ENCODE measurements at places on chromosomes 11 and 22. TPM values are rescaled to one million over a fixed set of nuclear protein-coding genes. Genes with fewer than 3 reads are reported as not detected.

DNA sequence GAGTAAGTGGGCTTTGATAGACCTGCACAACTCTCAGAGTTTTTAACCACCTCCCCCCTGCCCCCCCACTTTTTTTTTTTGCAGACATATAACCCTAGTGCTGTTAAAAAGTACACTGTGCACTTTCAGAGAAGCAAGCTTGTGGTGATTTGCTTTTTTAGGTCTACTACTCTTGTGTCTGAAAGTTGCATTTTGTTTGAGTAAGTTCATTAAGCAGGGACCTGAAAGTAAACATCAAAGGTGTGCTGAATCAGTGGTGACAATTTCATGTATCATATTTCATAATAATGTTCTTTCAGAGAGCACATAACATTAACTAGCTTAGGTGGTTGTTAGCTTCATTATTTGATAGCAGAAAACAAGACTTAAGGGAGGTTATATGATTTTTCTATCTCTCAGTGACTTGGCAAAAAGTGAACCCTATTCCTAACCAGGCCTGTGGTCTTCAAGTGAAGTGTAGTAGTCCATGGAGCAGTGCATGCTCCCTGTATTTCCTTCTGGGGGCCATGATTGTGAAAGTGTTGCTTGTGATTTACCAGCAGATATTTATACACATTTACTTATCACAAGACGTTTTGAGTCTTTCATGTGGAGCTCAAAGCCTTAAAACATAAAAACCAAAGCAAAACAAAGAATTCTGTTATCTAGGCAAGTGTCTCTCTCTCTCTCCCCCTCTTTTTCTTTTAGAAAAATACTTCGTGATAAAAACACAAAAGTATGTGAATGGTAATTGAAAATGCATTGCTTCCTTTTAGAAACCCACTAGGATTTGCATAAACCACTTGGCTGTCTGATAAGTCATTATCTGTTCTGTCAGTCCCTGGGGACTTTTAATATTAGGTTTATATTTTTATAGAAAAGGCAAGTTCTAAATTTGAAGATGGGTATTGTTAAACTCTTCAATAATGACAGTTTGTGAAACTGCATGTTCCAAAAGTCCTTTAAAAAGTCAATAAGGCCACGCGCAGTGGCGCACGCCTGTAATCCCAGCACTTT, 7.5 kb upstream of the RAG2 start:
- no peaks in the 10 kb centered on the region for H3K27me3 ChIP-seq
- no peak overlapping the region for H3K27ac ChIP-seq
- H3K4me3 ChIP-seq = no peak overlapping the region

DNA sequence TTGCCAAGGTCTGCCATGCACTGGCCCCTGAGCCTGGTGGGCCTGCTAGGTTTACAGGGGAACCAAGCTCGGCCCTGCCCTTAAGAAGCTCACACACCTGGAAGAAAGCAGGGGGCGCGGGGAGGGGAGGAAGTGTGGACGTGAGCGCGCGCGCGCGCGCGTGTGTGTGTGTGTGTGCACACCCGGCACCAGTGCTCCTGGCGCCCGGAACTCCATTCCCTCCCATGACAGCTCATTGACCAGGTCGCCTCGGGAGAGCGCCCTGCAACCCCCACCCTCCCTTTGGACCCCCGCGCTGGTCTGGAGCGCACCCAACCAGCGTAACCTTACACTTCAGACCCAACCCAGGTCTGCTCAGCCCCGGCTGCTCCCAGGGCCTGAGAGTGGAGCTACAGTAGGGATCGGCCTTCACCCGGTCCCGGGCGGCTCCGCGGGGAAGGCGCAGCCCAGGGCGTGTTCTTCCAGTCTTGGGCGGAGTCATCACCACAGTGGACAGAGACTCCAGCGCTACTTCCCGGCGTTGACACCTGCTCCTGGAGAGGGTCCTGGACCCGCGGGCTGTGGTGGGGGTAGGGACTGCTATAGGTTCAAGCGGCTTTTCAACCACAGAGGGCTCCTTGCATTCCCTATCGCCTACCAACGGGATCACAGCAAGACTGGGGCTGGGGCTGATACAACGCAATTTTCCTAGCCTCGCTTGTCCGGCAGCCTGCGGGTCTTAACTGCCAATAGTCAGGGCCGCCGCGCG, 1.5 kb downstream of the GALNT18 start:
- H3K4me3 ChIP-seq = peak overlapping the region; percentile 90
- DNase-seq = no peak
- no peaks in the 10 kb centered on the region for H3K36me3 ChIP-seq
- peaks cover 38% of the 10 kb centered on the region for H3K27me3 ChIP-seq
- no peak overlapping the region for H3K27ac ChIP-seq

DNA sequence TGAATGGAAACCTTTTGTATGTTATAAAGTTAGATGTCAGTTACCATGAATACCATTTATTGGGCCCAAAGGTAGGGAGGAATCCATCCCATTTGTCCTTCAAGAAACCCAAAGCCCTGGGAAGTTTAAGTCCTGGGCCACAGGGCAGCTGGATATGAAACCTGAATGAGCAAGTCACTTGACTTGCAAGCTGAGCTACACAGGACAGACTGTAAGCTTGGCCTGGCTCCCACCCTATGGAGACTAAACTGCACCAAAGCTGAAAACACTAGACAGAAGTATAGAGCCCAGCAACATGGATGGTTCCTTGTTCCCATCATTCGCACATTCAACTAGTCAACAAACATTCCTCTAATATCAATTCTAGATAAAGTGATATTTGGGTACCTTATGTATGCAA, 71.3 kb downstream of the KCNC1 start:
- no peak overlapping the region for H3K27ac ChIP-seq
- no peaks in the 10 kb centered on the region for H3K4me1 ChIP-seq
- peaks cover 4% of the 10 kb centered on the region for H3K36me3 ChIP-seq
- DNase-seq = no peak
- H3K27me3 ChIP-seq = peaks cover 2% of the 10 kb centered on the region
- no peak overlapping the region for H3K4me3 ChIP-seq

DNA sequence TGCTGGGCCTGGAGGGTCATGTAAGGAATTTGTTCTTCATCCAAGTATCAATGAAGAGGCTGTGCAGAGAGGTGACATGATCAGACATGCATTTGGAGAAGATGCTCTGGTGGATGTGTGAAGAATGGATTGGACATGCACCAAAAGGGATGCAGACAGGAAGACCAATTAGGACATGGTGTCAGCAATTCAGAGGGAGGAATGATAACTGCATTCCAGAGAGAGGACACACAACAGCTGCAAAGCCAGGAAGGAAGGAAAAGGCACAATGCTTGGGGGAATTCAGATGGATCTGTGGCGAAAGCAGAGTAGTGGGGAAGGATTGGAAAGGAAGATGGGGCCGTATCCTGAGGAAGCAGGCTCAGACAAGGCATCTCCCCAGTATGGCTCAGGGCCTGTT, 5.2 kb upstream of the ARRB1 start:
- no peak for DNase-seq
- H3K27me3 ChIP-seq = peaks cover 5% of the 10 kb centered on the region

GRCh38 chr11:67136156-67136555, 17.1 kb downstream of the KDM2A start:
- no peak overlapping the region for H3K4me3 ChIP-seq
- peaks cover 55% of the 10 kb centered on the region for H3K36me3 ChIP-seq
- no peak overlapping the region for H3K27ac ChIP-seq
- DNase-seq = no peak
- no peaks in the 10 kb centered on the region for H3K27me3 ChIP-seq

GRCh38 chr11:17747131-17747955, 12.8 kb downstream of the KCNC1 start:
- no peak overlapping the region for H3K4me3 ChIP-seq
- no peak for DNase-seq
- no peaks in the 10 kb centered on the region for H3K36me3 ChIP-seq
- peaks cover 12% of the 10 kb centered on the region for H3K4me1 ChIP-seq

- no peaks in the 10 kb centered on the region for H3K4me1 ChIP-seq
- H3K27me3 ChIP-seq = no peaks in the 10 kb centered on the region
- H3K4me3 ChIP-seq = no peak overlapping the region
- H3K36me3 ChIP-seq = no peaks in the 10 kb centered on the region
- peak; percentile 28 for DNase-seq
These were observed 17.2 kb downstream of the CBX7 start for GRCh38 chr22:39135092-39135896.

DNA sequence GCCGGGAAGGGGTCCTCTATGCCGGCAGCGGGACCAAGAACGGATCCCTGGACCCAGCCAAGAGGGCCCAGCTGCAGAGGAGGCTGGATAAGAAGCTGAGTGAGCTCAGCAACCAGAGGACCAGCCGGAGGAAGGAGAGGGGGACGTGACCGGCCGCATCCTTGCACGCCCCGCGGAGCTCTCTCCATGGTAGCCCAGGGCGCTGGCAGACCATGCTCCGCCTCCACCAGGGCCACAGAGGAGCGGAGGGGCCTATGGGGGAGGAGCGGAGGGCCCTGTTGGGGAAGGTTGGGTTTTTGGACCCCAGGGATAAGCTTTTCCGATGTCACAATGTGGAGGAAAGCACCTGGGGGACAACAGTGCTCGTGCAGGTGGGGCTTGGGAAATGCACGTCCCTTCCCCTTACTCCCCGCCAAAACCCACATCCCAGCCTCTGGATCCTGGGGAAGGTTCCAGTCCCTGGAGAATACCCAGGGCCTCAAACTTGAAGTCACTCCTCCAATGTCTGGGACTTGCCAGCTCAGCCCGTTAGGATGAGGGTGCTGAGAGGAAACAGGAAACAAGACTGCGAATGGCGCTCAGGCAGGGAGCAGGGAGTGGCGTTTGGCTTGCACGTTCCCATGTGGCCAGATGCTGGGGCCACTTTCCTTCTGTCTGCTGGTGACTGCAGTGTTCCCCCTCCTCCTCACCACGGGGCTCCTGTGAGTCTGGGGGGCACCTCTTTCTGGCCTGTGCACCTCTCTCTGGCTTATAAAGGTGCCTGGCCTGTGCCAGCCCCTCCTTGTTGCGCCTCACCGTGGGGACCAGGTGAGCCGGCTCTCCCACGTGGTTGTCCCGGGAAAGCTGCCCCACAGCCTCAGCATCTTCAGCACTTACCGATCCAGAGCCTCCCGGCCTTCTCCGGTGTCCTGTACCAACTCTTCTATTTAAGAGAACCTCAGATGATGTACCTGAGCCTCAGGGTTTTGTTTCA, 36.2 kb downstream of the IGHMBP2 start:
- DNase-seq = no peak
- no peak overlapping the region for H3K27ac ChIP-seq
- H3K27me3 ChIP-seq = no peaks in the 10 kb centered on the region
- H3K4me3 ChIP-seq = no peak overlapping the region
- H3K36me3 ChIP-seq = no peaks in the 10 kb centered on the region

GRCh38 chr11:12725055-12725862, 51.0 kb downstream of the TEAD1 start:
- H3K4me3 ChIP-seq = peak overlapping the region; percentile 71
- peak overlapping the region; percentile 88 for H3K27ac ChIP-seq
- H3K27me3 ChIP-seq = peaks cover 3% of the 10 kb centered on the region
- H3K4me1 ChIP-seq = peaks cover 100% of the 10 kb centered on the region
- H3K36me3 ChIP-seq = peaks cover 17% of the 10 kb centered on the region

- H3K27ac ChIP-seq = peak overlapping the region; percentile 67
- H3K27me3 ChIP-seq = no peaks in the 10 kb centered on the region
- peak; percentile 84 for DNase-seq
- H3K4me1 ChIP-seq = peaks cover 63% of the 10 kb centered on the region
- H3K4me3 ChIP-seq = peak overlapping the region; percentile 57
These were observed 38.0 kb downstream of the METTL15 start for GRCh38 chr11:28146123-28146751.

DNA sequence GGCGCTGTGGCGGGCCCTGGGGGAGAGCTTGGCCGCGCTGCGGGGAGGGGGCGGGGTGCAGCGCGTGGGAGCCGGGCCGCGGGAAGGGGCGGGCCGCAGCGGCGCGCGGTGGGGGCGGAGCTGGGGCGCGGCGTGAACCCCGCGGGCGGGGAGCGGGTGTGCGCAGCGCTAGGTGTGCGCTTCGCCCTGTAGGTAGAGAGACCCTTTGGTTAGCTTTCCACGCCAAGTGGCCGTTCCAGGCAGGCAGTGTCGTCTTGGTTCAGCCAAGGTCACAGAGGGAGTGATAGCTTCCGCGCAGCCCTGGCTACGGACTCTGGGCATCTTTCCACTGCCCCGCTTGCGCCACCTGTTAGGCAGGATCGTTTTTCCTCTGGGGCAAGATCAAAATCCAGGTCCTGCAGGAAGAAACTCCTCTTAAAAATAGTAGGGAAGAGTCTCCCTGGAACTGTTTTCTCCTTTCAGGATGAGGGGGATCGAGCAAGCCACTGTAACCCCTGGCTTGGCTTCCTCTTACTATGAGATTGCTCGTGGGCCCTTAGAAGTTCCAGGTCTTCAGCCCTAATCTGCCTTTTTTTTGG, 434 bp downstream of the BANF1 start:
- peaks cover 29% of the 10 kb centered on the region for H3K36me3 ChIP-seq
- peak overlapping the region; percentile 100 for H3K4me3 ChIP-seq
- peak overlapping the region; percentile 98 for H3K27ac ChIP-seq
- H3K27me3 ChIP-seq = peaks cover 3% of the 10 kb centered on the region

DNA sequence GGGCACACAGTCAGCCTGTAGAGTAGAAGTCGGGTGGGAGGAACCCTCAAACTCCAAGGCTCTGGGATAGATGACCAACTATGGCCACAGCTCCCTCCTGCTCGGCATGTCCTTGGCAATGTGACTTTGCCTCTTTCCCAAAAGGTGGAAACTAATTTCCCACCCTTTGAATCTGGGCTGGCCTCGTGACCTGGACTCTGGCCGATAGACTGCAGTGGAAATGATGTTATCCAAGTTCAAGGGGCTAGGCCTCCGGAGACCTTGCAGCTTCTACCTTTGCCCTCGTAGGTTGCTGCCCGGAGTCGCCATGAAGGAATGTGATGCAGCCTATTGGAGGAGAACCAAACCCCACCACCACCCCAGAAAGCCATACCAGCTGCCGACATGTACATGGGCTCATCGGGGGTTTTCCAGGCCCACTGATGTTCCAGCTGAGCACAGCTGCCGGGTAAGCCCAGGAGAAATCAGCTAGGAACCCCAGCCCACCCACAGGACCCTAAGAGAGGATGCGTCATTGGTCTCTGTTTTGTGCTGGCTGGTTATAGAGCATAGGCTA, 30.4 kb downstream of the KCNJ4 start:
- no peak for DNase-seq
- no peaks in the 10 kb centered on the region for H3K36me3 ChIP-seq
- no peaks in the 10 kb centered on the region for H3K4me1 ChIP-seq
- H3K4me3 ChIP-seq = no peak overlapping the region
- peaks cover 6% of the 10 kb centered on the region for H3K27me3 ChIP-seq

DNA sequence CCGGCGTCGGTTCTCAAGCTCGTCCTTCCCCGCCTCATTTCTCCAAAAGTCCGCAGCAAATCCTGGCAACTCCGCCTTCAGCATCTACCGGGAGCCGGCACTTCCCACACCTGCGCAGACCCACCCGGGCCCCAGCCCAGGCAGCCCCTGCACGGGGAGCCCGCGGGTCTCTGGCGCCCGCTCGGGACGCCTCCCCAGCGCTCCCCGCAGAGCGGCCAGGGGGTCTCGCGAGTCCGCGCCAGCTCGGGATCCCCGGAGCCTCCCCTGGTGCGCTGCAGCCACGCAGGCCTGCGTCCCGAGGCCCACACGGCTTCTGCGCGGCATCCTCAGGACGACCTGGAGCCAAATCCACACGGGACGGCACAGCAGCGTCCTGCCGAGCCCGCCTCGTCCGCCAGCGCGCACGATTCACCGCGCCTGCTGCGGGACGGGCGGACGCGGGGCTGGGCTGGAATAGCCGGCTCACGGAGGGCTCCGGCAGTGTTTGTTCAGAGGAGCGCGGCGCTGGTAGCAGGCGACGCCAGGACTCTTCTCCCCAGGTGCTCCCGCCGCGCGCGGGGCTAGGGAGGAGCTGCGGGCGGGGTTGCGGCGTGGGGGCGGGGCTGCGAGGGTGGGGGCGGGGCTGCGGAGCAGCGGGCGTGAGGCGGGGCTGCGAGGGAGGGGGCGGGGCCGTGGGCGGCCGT, 816 bp upstream of the PHRF1 start:
- H3K27ac ChIP-seq = no peak overlapping the region
- peak overlapping the region; percentile 84 for H3K4me3 ChIP-seq
- peaks cover 6% of the 10 kb centered on the region for H3K36me3 ChIP-seq
- DNase-seq = no peak

The SYT12 gene
- not detected for total RNA-seq

The CHRDL2 gene
- total RNA-seq = not detected

The CBLIF gene
- not detected for total RNA-seq

The NLRP6 gene
- total RNA-seq = not detected
